ENCODE measurements at places on chromosomes 7 and 10. TPM values are rescaled to one million over a fixed set of nuclear protein-coding genes. Genes with fewer than 3 reads are reported as not detected.

PNLIPRP3 gene
- not detected for total RNA-seq

USP54 gene
- total RNA-seq = 7.8 TPM

ENKUR gene
- not detected for total RNA-seq

GPR37 gene
- total RNA-seq = 1.2 TPM

MSMB gene
- not detected for total RNA-seq

UPK3BL1 gene
- total RNA-seq = 1.9 TPM

UTF1 gene
- total RNA-seq = not detected

OR2A7 gene
- total RNA-seq = not detected

NEUROG3 gene
- total RNA-seq = not detected

TSPAN12 gene
- total RNA-seq = 16.2 TPM

PRDX3 gene
- 214 TPM for total RNA-seq

RPEL1 gene
- 0.32 TPM for total RNA-seq

SNCG gene
- 45.8 TPM for total RNA-seq

ARL3 gene
- 8.4 TPM for total RNA-seq

ASZ1 gene
- total RNA-seq = not detected
